Muscle of arm (tissue), 14 donors: ENCODE measurements at places on chromosomes 1 and 21. TPM values are rescaled to one million over a fixed set of nuclear protein-coding genes. Genes with fewer than 3 reads are reported as not detected.

FTCD gene
- polyA plus RNA-seq = 2.0 TPM

DNA sequence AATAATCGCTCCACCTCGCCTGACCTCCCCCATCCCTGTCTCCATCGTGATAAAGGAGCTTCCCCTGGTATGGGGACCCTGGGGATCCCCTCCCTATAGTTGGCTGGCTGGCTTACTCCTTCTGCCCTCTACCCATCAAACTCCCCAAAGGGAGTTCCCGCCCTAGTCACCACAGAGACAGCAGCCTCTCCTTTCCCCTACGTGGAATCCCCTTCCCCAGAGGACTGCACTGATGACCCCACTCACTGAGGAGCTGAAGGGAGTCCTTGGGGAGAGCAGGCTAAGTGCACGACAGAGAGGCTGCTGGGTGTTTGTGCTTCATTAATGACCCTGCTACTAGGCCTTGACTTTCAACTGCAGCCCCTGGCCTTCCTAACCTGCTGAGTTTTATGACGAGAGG is 1.9 kb downstream of the CADM3 start:
- no peak for DNase-seq

FLG gene
- polyA plus RNA-seq = not detected

GRCh38 chr1:51210055-51210454 is 26.0 kb upstream of the RNF11 start:
- no peak for DNase-seq

DNA sequence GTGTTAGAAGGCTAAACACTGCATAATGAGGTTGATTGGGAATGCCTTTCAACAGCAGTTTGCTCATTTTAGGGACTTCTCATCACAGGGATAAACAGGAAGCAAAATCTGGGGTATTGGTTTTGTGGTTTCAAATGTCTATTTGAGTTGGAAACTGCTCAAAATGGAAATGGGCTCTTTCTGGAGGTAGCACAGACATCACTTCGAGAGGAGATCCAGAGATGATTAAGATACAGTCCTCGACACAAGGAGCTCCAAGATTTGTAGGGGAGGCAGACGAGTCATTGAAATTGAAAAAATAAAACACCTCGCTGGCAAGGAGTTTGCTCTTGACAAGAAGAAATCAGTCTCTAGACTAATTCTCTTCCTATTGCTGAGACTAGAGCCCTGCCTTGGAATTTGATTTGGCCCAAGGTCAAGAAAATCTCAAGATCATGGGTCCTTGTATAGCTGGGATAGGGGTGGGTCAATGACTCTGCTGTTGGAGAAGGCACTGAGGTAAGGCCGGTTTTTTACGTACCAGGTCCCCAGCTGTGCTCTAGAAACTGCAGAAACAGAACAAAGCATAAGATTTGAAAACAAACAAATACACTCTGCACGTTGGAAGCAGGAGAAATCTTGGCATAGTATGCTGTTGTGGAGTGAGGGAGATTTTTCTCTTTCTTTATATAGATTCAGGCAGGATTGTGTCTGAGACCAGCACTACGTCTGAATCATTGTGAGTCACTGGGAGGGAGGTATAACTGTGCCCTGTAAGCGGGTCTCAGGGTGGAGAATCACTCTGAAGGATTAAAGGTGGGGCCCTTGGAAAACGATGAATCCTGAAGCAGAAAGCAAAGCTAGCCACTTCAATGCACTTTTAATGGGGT is 17.7 kb upstream of the KLHDC8A start:
- DNase-seq = no peak

C1orf210 gene
- polyA plus RNA-seq = not detected

ANXA9 gene
- 5.3 TPM for polyA plus RNA-seq

GRCh38 chr1:169886931-169887330 is 6.8 kb downstream of the SCYL3 start:
- no peak for DNase-seq

SLAMF6 gene
- polyA plus RNA-seq = not detected

GRCh38 chr1:28668191-28668955 is at the start of gene GMEB1:
Gene GMEB1, plus strand, starts transcription at chr1:28668784. Its CDS starts 14,829 bp downstream, at chr1:28683613.
- peak; percentile 86 for DNase-seq

TTLL7 gene
- 37.5 TPM for polyA plus RNA-seq

GRCh38 chr1:89833183-89834082 is 12.6 kb downstream of the LRRC8D start:
- no peak for DNase-seq

DNA sequence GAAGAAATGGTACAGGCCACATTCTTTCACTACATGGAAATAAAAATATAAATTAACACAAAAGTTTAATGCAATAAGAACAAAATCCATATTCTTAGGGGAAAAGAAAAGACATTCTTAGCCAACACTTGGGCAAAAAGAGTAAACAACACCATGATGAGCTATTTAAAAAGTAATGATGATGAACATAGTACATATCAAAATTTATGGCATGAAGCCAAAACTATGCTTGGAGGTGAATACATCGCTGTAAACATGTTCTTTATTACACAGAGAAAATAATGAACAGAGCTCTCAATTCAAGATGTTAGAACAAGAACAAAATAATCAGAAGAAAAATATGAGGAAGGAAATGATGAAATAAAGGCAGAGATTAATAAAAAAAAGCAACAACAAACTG is 158.2 kb downstream of the ZSCAN20 start:
- no peak for DNase-seq

DNA sequence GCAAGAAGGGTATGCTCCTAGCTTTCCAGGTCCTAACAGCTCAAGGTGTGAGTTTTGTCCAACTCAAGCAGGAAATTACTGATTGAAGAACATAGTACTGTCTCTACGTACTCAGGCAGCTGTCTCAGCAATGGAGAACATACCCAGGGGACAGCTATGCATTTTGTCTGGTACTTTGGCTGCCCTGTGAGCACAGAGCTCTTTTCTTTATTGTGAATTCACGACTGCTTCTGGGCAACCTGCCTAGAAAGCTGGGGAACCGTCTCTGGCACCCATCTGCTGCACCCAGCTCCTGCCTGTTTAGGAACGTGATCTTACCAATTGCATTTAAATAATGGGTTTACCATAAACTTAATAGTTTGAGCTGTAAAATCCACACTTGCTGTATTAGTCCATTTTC is 258.1 kb downstream of the HHAT start:
- peak; percentile 7 for DNase-seq

DNA sequence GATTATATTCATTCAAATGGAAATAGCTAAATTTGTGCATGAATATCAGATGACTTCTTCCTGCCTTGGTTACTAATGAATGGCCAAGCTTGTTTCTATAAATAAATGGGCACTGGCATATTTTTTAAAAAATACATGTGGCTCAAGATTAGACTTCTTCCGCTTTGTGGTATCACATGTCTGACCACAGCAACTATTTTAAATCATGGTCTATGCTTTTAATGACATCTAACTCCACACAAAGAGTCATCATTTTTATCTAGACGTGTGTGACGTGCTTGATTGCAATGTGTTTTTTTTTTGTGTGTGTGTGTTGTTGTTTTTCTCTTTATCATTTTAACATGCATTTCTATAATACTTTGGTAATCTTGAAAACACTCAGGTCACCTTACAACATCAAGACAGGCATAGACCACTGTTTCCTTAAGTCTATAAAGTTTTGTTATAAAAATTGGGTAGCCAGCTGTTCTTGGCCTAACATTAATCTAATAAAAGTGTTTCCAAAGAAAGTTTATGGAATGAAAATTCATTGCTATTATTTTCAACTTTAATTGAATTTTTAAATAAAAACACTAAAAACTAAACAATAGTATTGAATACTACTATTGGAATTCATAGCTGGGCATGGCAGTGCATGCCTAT is 29.5 kb downstream of the RGS1 start:
- no peak for DNase-seq

- DNase-seq = no peak
Observed at GRCh38 chr1:36588972-36589371, 106.3 kb upstream of the CSF3R start.

- no peak for DNase-seq
Observed at GRCh38 chr1:171803045-171803444, 21.6 kb downstream of the METTL13 start.

- no peak for DNase-seq
Observed at GRCh38 chr1:179876300-179876715, 1.3 kb downstream of the TOR1AIP2 start.

ADCY10 gene
- polyA plus RNA-seq = 0.08 TPM

SPATA21 gene
- 0.09 TPM for polyA plus RNA-seq

- DNase-seq = peak; percentile 72
Observed at GRCh38 chr1:17696417-17697301, 58.5 kb upstream of the ACTL8 start.

KLHDC8A gene
- polyA plus RNA-seq = 0.66 TPM

- no peak for DNase-seq
Observed at GRCh38 chr1:39378377-39378776, 113.1 kb upstream of the BMP8A start.

GRCh38 chr1:207076181-207076955 is 12.3 kb upstream of the C4BPB start:
- no peak for DNase-seq

DNA sequence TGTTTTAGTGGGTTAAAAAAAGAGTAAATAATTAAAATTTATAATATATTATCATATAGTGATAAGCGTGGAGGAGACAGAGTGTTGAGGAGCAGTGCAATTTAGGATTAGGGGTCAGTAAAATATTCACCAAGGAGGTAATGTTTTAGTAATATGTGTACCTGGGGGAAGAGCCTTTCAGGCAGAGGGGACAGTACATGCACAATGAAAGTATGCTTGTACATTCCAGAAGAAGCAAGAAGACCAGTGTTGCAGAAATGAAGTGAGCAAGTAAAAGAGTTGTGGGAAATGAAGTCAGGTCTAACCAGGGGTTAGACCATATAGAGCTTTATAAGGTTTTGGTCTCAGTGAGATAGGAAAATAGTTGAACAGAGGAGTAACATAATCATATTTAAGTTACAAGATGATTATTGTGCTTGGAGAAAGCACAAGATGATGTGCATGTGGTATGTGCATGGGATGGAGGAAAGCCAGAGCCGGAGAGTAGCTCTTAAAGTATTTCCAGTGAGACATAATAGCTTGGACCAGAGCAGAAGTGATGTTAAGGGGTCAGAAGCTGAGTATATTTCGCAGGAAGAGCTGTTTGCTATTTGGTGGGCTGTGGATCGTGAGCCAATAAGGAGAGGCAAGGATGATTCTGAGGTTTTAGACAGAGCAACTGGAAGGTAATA is 44.8 kb downstream of the SNX7 start:
- DNase-seq = peak; percentile 45

RBM34 gene
- 63.8 TPM for polyA plus RNA-seq

GRCh38 chr21:36265431-36265830 is 54.6 kb upstream of the MORC3 start:
- DNase-seq = no peak

AGMAT gene
- 4.7 TPM for polyA plus RNA-seq

GRCh38 chr1:44707112-44707881 is 23.7 kb downstream of the RNU5D-1 start:
- DNase-seq = no peak

DNA sequence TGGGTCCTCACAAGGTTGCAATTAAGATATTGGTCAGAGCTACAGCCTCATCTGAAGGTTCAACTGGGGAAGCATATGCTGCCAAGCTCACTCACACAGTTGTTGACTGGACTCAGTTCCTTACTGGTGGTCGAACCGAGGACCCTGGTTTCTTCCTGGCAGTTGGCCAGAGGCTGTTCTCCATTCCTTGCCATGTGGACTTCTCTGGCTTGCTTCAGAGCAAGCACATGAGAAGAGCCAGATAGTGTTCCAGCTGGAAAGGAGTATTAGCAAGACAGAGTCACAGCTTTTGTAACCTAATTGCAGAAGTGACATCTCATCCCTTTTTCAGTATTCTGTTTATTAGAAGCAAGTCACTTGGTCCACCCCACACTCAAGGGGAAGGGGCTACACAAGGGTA is 23.6 kb downstream of the POU2F1 start:
- no peak for DNase-seq

DNA sequence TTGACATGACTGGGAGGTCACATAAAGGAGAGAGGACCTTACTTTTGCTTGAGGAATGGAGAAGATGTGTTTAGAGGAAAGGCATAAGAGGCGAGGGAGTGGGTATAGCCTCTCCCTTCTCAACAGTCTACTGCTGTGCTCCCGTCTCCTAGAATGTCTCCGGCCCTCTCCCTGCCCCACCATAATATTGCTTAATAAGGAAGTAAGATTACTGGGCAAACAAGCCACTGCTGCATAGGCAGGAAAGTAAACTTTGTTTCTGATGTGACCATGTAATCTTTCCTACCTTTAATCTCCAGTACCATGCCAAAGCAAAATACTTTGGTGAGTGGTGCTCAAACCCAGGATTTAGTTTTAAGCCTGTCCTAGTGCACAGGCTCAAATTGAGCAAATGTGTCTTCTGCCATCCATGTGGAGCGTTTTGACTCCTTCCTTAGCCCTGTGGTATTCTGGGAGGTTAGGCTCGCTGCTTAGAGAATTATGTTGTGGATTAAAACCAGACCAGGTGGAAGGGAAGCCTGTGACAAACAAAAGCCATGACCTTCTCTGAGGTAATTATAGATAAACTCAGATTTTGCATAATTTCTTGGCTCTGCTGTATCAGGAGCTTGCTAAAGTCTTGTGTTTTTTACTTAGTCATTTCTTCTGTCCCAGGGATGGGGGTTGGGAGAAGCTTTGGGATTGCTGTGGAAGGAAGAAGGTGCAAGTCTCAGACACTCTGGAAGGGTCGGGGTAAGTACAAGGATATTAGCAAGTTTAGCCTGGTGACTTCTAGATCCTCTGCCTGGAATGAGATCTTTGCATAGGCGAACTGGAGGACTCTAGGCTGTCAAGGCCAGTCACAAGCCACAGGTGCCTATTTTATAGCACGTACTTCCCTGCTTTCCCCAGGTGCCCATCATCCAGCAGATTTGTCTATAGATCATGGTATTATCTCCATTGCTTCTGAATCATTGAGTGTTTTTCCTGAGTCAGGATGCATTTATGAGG is 34.5 kb upstream of the DIPK1A start:
- no peak for DNase-seq

GRCh38 chr1:28642056-28642846 is 616 bp downstream of the TAF12 start:
- DNase-seq = peak; percentile 11

DNA sequence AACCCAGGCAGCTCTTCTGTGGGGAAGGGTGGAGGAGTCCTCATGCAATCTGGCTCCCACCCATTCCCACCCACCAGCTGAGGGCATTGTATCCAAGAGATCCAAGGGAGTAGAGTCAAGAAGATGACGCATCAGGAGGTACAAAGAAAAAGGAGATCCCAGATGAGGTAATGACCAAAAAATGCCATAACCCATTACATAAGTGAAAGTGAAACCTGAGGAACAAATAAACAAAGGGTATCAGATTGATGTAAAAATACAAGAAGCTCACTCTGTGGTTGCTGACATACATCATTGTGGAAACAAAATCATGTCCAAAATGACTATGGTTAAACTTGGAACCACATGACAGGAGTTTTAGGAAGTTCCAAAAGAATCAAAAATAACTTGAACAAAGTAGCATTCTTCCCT is 42.5 kb downstream of the CCN1 start:
- no peak for DNase-seq

- no peak for DNase-seq
Observed at GRCh38 chr1:116826818-116827606, 72.8 kb downstream of the CD2 start.

ASPM gene
- 16.1 TPM for polyA plus RNA-seq

- peak; percentile 42 for DNase-seq
Observed at GRCh38 chr1:200558866-200559459, 61.6 kb downstream of the KIF14 start.

POLR3C gene
- polyA plus RNA-seq = 23.4 TPM
